ENCODE measurements at places on chromosomes 1 and 21. TPM values are rescaled to one million over a fixed set of nuclear protein-coding genes. Genes with fewer than 3 reads are reported as not detected.

GRCh38 chr1:7726623-7727022, 44.5 kb upstream of the VAMP3 start:
- H3K27me3 ChIP-seq: peaks cover 10% of the 10 kb centered on the region
- H3K4me3 ChIP-seq: no peak overlapping the region
- H3K27ac ChIP-seq: no peak overlapping the region
- DNase-seq: no peak

DNA sequence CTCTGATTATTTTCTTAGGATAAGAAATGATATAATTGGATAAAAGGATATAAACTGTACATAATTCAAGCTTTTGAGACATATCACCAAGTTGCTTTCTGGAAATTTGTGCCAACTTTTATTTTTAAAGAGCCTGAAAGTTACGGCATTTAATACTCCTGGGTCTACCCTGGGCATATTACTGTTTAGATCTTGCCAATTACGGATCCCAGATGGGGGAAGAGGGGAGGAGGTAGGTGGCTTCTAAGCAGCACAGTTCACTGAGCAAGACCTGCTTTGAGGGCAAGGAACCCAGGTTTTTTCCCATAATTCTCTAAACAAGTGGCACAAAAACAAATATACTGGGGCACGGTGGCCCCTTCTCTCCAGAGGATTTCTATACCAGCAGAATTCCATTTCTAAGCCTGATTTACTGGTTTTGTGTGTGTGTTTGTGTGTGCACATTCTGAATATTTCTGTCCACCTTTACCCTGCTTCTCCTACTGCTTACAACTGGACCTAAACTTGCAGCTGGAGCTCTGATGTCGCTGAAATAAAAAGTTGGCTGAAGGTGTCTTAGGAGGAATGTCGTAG, 76.7 kb downstream of the LAMC2 start:
- no peak for DNase-seq
- H3K27me3 ChIP-seq: peaks cover 42% of the 10 kb centered on the region
- no peak overlapping the region for H3K27ac ChIP-seq

DNA sequence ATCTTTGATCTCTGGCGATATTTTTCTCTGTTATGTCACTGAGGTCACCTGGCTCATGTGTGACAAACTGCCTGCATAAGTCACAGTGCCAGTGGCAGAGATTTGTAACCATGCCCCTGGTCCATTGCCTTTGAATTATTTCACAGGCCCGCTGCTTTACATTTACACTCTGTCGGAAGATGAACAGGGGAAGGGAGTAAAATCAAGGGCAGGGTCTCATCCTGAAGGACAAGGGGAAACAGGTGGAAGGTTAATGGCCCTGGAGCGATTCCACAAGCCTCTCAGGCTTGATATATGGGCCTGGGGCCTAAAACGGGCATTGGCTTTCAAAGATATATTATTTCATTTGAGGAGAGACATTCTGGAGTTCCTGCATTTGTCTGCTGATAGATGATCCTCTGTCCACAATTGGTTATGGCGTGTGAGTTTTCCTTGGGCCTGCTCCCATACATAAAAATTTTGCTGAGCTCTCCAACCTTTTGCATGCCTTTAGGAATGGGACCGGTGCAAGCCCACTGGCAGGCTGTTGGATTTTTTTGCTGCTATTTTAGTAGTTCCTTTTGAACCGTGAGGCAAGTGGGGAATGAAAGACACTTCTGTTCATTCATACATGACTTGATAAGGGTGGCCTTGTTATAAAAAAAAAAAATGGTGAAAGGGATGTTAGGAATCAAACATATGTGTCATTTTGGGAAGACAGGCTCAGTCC, 51.9 kb downstream of the NR5A2 start:
- no peak for DNase-seq
- no peaks in the 10 kb centered on the region for H3K4me1 ChIP-seq
- H3K27ac ChIP-seq: no peak overlapping the region
- H3K36me3 ChIP-seq: no peaks in the 10 kb centered on the region

DNA sequence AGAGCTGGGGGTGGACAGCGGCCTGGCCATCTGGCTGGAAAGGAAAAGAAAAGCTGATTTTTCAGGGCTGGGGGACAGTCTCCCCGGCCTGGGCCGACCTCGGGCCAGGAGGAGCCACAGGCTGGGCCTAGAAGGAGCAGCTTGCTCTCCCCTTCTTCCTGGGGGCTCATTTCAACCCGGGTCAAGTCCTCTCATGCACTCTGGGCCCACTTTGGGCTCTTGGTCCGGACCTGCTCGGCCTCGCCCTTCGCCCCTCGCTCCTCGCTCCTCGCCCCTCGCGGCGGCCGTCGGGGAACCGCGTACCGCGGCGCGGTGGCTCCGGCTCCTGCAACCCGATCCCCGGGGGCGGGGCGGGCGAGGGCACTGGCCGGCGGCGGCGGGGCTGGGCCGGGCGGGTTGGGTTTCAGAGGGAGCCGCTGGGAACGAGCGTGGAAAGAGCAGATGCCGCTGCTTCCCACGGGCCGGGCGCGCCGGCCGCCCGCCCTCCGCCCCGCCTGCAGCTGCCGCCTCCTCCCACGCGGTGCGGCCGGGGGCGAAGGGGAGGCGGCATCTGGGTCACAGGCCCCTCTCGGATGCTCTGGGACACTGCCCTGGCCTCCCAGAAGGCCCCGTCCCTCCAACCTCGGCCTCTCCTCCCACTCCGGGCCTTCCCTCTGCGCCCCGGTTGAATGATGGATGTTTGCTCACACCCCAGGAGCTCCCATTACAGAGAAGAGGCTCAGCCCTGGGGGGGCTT, 6.6 kb downstream of the HEYL start:
- no peak overlapping the region for H3K27ac ChIP-seq
- H3K4me1 ChIP-seq: peaks cover 5% of the 10 kb centered on the region
- peaks cover 43% of the 10 kb centered on the region for H3K27me3 ChIP-seq
- H3K4me3 ChIP-seq: no peak overlapping the region

DNA sequence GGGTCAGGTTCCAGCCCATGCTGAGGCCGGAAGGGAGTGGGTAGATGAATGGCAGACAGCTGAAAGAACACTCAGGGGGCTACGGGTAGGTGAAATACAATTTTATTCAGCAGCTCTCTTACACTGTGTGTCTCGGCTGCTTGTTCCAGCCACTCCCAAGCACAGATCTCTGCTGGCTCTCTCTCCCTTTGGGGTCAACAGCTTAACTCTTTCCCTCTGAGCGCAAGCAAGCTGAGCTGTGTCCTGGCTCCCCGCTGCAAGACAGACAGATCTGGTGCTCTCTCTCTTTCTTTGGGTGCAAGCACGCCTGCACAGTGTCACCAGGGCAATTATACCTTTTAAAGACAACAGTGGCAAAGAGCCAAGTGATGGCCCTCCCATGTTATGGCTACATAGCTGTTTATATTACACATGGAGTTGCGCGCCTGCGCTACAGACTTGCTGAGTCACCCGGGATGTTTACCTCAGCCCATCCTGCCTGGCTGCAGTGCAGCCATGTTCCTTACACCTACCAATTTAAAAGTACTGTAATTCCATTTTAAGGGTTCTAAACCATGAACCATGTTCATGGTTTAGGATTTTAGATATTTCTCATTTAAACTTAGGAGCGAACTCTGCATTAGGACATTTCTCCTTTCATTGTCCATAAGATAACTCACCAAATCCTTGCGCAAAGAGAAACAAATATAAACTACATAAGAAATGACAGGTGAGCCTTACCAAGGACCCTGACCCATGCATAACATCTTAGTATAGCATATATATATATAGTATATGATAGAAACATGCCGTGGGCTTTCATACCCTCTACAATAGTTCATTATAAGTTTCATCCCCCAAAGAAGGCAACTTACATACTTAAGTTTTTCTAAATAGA, 396.5 kb downstream of the SMYD3 start:
- H3K4me1 ChIP-seq: no peaks in the 10 kb centered on the region
- no peaks in the 10 kb centered on the region for H3K27me3 ChIP-seq
- no peak overlapping the region for H3K4me3 ChIP-seq
- H3K27ac ChIP-seq: no peak overlapping the region

DNA sequence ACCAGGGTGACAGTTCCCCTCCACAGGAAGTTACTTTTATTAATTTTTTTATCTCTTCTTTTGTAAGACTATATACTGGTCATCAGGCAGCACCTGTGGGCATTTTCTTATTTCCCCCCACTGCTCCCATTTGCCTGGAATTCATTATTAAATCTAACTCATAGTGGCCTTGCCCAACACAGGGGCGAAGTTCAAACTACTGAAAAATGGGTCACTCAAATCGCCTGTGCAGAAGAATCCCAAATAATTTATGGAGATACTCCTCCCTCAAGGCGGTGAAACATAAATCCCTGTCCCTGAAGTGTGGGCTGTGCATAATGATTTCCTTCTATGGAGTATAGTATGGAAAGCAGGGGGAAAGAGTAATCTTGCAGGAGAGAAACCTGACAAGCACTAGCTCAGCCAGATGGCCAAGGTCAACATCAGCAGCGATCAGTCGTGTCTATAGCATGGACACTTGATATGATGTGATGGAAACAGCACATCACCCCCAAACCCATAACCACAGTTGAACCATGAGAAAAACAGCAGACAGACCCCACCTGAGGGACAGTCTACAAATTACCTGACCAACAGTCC, 7.9 kb downstream of the CAMK2N1 start:
- H3K4me1 ChIP-seq: no peaks in the 10 kb centered on the region
- no peak overlapping the region for H3K27ac ChIP-seq
- H3K27me3 ChIP-seq: peaks cover 80% of the 10 kb centered on the region
- H3K36me3 ChIP-seq: no peaks in the 10 kb centered on the region
- H3K4me3 ChIP-seq: no peak overlapping the region

GRCh38 chr1:197356723-197357533, 88.9 kb downstream of the CRB1 start:
- no peaks in the 10 kb centered on the region for H3K36me3 ChIP-seq
- H3K4me1 ChIP-seq: no peaks in the 10 kb centered on the region
- DNase-seq: peak; percentile 24
- no peak overlapping the region for H3K27ac ChIP-seq
- no peaks in the 10 kb centered on the region for H3K27me3 ChIP-seq

DNA sequence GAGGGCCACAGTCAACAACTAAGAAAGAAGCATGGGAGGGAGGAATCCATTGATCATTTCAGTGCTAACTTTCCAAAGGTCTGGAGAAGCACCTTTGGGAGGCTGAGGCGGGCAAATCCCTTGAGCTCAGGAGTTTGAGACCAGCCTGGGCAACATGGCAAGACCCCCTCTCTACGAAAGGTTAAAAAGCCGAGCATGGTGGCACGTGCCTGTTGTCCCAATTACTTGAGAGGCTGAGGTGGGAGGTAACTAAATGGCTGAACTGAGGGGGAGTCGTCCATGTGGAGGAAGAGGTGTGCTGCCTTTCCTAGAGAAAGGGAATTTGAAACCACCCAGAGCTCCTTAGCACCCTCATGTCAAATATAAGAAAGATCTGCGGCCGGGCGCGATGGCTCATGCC, 16.2 kb downstream of the MASP2 start:
- peaks cover 12% of the 10 kb centered on the region for H3K36me3 ChIP-seq
- DNase-seq: no peak

- H3K36me3 ChIP-seq: peaks cover 37% of the 10 kb centered on the region
- H3K4me1 ChIP-seq: peaks cover 55% of the 10 kb centered on the region
- no peak for DNase-seq
- no peak overlapping the region for H3K4me3 ChIP-seq
These were observed 80.8 kb downstream of the SLC45A1 start for GRCh38 chr1:8398677-8399076.

DNA sequence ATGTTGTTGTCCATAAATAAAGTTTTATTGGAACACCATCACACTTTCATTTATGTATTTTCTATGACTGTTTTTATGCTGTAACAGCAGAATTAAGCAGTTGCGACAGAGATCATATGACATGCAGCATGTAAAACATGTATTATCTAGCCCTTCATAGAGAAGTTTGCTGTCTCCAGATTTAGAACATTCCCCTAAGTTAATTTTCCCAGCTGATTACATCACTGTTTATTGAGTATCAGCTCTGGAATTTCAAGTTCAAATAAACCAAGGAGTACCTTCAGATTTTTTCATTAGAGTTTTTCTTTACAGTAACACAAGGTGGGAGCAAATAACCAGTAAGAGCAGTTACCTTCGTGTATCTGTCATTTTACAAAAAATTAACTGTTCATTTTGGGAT, 792.8 kb downstream of the USP25 start:
- H3K27me3 ChIP-seq: no peaks in the 10 kb centered on the region
- H3K4me1 ChIP-seq: no peaks in the 10 kb centered on the region
- H3K27ac ChIP-seq: no peak overlapping the region
- no peak for DNase-seq
- H3K36me3 ChIP-seq: no peaks in the 10 kb centered on the region
- no peak overlapping the region for H3K4me3 ChIP-seq

GRCh38 chr1:243394601-243395464, 139.0 kb downstream of the SDCCAG8 start:
- H3K27me3 ChIP-seq: no peaks in the 10 kb centered on the region
- DNase-seq: no peak
- peaks cover 13% of the 10 kb centered on the region for H3K4me1 ChIP-seq
- H3K27ac ChIP-seq: no peak overlapping the region

DNA sequence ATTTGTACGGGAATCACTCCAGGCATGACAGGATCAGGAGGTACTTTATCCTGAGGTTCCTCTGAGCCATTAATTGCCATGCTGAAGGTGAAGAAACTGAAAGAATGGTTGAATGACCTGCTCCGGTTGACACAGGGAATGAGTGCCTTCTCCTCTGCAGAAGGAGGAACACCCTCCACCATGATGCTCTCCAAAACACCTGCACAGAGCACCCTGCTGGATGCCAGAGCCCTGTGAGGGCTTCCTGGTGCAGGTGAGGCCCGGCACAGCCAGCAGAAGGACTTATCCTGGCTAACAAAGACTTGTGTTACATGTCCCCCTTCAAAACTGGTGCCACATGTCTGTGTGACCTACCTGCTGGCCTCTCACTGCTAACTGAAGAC, 14.3 kb upstream of the LBR start:
- H3K27me3 ChIP-seq: no peaks in the 10 kb centered on the region
- H3K4me3 ChIP-seq: peak overlapping the region; percentile 38
- peaks cover 58% of the 10 kb centered on the region for H3K4me1 ChIP-seq
- H3K27ac ChIP-seq: peak overlapping the region; percentile 71
- H3K36me3 ChIP-seq: no peaks in the 10 kb centered on the region

- DNase-seq: no peak
- H3K36me3 ChIP-seq: no peaks in the 10 kb centered on the region
- H3K27me3 ChIP-seq: no peaks in the 10 kb centered on the region
- H3K4me1 ChIP-seq: no peaks in the 10 kb centered on the region
These were observed 20.0 kb upstream of the LYPLAL1 start for GRCh38 chr1:219153723-219154122.

GRCh38 chr21:26389971-26390641, 183.0 kb downstream of the CYYR1 start:
- no peaks in the 10 kb centered on the region for H3K4me1 ChIP-seq
- no peaks in the 10 kb centered on the region for H3K36me3 ChIP-seq
- no peaks in the 10 kb centered on the region for H3K27me3 ChIP-seq
- no peak overlapping the region for H3K4me3 ChIP-seq
- no peak for DNase-seq

Gene VASH2
- total RNA-seq: 0.48 TPM

Gene FOXD2
- 0.68 TPM for total RNA-seq

Gene FCRL1
- total RNA-seq: not detected

Gene MANEAL
- 1.7 TPM for total RNA-seq

Gene FCRLA
- not detected for total RNA-seq

Gene U2AF1
- 50.0 TPM for total RNA-seq

Data from activated CD4-positive, alpha-beta memory T cell treated with anti-CD3 and anti-CD28 coated beads, Interleukin-2, amount 10 ng/mL, durations not matched to agents 7 days and 5 days (primary cell).